Pulmonary artery endothelial cell (primary cell): ENCODE measurements at places on chromosomes 6 and 20.

DNA sequence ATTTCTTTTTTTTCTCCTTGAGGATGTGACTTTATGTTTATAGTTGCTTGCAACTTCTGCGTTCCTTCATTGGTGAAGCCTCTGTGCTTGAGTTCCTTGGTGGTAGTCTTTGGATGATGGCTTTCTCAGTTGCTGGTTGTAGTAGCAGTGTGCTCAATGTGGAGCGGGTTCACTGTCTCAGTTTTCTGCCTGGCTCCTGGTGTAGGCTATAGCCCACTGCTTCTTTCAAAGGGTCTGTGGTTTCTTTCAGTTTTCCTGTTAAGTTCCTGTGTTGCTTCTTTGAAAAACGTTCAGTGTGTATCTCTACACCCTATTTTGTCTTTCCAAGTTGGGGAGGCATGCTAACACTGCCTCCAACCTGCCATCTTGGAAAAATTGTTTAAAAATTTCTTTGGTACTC lies 33.9 kb upstream of the ZBTB24 start:
- DNase-seq = no peak

- no peak for DNase-seq
These were observed 113.9 kb upstream of the CST7 start for GRCh38 chr20:24835195-24835594.

- no peak for DNase-seq
These were observed 47.6 kb downstream of the ALDH8A1 start for GRCh38 chr6:134902074-134902861.

DNA sequence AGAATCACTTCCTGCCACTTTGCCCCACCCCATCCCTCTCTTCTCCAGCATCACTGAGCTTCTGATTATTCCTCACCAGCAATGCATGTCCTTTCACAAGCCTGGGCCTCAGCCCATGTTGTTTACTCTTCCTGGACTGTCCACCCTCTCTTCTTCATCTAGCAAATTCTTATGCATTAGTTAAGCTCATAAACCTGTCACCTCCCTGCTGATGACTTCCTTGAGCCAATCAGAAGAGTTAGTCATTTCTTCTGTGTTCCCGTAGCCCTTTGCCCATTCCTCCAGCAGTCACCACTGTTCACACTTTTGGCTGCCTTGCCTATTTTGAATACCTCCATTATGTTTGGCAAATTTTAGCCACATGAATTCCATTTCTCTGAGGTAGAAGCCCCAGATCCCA lies 4.1 kb upstream of the CRYBG1 start:
- no peak for DNase-seq

GRCh38 chr6:36526066-36526465 lies 21.2 kb downstream of the STK38 start:
- DNase-seq = no peak

- DNase-seq = no peak
These were observed 53.1 kb downstream of the SCAF8 start for GRCh38 chr6:154786144-154786868.

- no peak for DNase-seq
These were observed 2.9 kb downstream of the DXO start for GRCh38 chr6:31968791-31969711.

DNA sequence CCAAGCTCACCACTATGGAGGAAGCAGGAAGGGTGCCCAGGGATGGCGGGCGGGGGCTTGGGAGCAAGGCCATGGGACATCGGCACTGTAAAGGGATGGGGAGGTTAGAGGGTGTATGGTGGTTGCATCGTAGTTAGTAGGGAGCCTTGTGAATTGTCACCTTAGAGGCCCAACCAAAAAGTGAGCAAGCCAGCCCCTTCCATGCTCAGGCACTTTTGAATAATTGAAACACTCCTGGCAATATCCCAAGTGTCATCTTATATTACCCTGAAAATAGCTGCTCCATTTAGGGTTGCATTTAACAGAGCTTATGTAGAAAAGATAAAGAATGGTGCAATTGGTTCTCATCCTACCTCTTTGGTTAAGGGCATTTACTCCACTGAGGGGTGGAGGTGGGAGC lies 169.2 kb downstream of the SAMD5 start:
- no peak for DNase-seq

DNA sequence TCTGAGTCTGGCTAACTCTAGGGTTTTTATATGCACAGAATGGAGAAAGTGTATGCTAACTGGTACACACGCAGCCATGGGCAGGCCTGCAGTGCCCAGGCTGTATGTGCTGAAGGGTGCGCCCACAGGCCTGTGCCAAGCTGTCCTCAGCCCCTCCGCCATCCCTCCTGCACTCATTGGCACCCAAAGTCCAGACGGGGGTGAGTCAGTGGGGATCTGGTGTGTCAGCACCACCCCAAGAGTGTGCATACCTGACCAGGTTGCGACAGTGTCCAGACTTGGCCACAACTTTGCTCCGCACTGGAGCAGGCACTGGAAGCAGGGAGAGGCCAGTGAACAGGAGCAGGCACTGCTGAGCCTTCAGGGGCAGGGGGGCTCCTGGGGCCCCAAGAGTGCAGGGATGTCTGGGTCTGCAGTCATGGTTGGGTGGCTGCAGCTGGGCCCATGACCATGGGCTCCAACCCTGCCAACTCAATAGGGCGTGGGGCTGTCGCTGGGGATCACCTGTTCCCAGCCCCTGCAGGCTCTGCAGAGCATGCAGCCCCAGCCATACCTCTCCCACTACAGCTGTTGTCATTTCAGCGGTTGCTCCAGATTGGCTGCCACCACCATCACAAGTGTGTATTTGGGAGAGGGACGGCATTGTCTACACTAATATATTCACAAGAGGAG lies 717.8 kb downstream of the EPHA7 start:
- no peak for DNase-seq

DNA sequence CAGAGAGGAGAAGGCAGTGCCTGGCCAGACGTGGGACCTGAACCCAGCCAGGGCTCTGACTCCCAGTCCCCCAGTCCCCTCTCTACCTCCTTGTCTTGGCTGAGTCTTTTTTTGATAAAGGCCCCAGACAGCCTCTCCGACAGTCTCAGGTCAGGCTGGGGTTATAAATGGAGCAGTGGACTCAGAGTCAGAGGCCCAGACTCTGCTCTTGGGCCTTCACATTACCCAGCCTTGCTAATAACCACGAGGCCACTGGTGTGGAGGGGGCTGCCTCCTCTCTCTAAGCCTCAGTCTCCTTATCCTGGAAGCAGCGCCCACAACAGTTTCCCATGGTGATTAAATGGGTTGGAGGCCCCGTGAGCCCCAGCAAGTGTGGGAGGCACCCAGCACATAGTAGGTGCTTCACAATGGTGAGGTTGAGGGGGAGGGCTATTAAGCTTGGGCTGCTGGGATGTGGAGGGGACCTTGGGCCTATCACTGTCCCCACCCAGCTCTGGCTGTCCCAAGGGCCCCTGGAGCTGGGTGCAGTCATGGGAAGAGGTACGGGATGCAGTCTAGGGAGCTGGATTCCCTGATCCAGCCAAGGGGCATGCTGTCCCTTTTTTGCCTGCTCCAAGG lies 35.7 kb downstream of the TGM2 start:
- DNase-seq = no peak

DNA sequence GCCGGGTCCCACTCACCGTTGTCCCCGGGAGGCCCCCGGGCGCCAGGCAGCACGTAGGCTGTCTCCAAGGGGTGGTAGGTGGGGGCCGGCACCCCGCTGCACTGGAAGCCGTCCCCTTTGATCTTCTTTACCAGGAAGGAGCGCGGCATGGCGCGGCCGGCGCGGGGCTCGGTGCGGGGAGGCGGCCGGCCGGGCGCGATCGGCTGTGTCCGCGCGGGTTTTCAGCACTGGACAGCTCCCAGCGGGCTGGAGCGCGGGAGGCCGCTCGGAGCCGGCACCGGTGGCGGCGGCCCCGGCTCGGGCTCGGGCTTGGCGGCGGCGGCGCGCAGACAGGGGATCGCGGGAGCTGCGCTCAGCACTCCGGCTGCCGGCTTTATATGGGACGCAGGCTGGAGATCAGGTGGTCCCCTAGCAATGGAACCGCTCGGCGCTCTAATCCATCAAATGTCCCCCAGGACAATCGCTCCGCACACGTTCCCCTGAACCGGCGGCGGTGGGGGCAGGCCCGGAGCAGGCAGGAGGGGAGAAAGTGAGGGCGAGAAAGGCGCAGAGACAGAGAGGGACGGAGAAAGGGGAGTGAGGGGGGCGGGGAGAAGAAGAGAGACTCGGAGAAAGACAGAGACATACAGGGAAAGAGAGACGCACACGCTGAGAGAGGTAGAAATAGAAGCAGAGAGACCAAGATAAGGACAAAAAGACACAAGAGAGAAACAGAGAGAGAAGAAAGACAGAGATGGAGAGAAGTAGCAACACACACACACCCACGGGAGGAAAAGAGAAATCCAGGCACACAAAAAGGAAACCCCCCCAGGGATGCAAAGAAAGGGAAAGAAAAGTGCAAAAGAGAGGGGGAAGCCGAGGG lies at the start of gene SCRT2:
SCRT2 (minus strand) TSS at position 350 of the 862 bp plus-strand sequence; CDS start at position 149, 201 bp downstream.
- DNase-seq = no peak

GRCh38 chr20:23749746-23750145 lies 989 bp downstream of the CST1 start:
- no peak for DNase-seq

- peak; percentile 99 for DNase-seq
These were observed 12.0 kb upstream of the LTA start for GRCh38 chr6:31559958-31560696.

DNA sequence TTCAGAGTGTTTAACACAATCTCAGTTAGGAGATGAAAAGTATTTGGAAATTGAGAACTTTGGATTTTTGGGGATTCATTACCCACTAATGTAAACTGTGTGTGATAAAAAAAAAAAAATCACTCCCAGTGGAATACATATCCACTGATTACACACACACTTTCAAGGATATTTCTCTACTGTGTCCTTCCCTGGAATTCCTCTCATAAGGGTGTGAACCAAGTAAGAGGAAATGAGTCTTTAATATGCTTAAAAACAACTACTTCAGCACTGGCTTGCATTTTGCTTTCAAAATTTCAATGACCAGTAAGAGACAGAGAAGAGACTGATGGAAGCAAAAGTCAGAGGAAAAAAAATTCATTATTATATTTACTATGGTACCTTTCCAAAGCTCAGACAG lies 24.5 kb upstream of the MYCT1 start:
- DNase-seq = no peak

- no peak for DNase-seq
These were observed 73.2 kb upstream of the CD2AP start for GRCh38 chr6:47404435-47404834.

DNA sequence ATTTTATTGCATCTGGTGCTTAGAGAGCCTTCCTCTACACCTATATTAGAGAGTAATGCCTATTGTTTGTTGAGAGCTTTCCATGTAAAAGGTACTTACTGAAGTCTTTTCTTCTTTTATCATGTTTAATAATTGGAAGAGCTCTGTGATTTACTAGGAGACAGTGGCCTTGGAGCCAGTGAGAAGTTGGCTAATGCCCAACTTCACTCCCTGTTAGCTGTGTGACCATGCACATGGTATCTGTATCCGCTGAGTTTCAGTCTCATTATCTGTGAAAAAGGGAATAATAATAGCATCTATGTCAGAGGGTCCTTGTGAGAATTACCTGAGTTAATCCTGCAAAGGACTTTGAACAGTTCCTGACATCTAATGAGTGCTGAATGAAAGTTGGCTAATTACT lies 105.0 kb downstream of the CD109 start:
- no peak for DNase-seq

DNA sequence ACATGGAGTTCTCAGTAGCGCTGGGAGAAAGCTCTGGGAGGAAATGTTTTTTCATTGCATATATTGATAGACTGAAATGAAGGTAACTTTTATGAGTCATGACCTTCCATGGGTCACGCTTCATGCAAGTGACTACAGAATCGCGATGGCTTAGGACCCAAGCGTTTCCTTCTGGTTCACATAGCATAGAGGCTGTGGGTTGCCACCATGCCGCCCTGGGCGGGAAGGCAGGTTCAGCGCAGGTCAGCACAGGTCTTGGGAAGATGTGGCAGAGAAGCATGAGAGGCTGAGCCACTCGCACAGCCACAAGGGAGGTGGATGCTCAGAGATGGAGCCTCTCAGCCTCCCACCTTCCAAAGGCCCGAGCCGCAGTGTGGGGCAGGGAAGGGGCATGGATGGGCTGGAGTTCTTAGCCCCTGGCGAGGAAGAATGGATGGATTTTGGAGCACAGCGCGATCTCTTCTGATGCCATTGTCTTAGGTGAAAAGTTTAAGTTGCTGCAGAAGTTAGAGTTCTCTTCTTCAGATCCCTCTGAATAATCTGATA lies 219.5 kb downstream of the SMOC2 start:
- DNase-seq = no peak

- DNase-seq = no peak
These were observed 262.2 kb downstream of the EYA4 start for GRCh38 chr6:133503336-133503729.

DNA sequence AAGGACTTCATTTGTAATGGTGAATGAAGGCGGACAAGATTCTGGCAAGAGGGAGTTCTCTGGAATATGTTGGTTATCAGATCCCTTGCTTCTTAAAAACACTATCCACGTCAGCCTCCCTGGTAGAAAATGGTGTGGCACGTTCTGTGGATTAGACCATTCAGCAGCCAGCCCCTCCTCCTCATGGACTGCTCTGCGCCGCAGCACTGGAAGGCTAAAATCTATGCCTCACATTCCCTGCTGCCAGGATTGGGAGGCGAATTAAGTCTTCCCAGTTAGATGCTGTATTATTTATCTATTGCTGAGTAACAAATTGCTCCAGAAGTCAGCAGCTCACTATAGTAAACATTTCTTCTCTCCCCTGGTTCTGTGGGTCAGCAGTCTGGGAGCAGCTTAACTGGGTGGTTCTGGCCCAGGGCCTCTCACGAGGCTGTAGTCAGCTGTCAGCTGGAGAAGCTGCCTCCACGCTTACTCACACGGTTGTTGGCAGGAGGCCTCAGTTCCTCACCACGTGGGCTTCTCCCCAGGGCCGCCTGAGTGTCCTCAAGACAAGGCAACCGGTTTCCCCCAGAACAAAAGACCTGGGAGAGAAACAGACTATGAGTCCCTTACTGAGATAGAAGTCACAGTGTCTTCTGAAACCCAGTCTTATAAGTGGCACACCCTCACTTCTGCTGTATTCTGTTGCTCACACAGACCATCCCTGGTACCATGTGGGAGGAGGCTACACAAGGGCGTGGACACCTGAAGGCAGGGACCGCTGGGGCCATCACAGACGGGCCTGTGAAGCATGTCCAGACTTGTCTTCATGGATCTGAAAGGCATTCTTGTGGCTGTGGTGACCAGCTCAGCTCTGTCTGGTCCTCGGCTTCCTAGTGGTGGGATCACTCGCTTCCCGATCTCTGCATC lies 101.0 kb downstream of the NRN1 start:
- no peak for DNase-seq
